Temporal lobe (tissue), 4 donors: ENCODE measurements at places on chromosomes 12 and 14. TPM values are rescaled to one million over a fixed set of nuclear protein-coding genes. Genes with fewer than 3 reads are reported as not detected.

DIO2 gene
- 27.0 TPM for total RNA-seq

GYS2 gene
- total RNA-seq = not detected

LACRT gene
- total RNA-seq = not detected

PSMB11 gene
- total RNA-seq = not detected
